ENCODE measurements at places on chromosomes 13 and 19.

- no peak for DNase-seq
Observed at GRCh38 chr19:16161840-16162239, 11.5 kb downstream of the CIB3 start.

DNA sequence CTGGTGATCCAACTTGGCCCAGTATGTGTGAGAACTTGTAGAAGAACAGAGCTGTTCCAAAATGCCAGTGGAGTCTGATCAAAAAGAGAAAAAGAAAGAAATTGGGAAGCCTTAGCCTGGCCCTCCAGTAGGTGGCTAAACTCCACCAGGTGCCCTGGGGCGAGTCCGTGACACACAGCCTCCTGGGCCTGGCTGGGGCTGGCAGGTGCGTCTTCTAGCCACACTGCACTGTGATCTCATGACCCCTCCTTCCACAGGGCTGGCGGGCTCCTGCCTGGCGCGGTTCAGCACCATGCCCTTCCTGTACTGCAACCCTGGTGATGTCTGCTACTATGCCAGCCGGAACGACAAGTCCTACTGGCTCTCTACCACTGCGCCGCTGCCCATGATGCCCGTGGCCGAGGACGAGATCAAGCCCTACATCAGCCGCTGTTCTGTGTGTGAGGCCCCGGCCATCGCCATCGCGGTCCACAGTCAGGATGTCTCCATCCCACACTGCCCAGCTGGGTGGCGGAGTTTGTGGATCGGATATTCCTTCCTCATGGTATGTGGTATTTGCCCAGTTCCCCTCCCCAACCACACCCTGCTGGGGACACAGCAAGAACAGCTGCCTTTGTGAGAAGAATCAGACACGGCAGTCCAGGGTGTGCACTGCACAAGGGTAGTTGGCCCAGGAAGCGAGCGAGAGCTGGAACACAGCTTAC lies 53.7 kb downstream of the RAB20 start:
- DNase-seq, result no peak

DNA sequence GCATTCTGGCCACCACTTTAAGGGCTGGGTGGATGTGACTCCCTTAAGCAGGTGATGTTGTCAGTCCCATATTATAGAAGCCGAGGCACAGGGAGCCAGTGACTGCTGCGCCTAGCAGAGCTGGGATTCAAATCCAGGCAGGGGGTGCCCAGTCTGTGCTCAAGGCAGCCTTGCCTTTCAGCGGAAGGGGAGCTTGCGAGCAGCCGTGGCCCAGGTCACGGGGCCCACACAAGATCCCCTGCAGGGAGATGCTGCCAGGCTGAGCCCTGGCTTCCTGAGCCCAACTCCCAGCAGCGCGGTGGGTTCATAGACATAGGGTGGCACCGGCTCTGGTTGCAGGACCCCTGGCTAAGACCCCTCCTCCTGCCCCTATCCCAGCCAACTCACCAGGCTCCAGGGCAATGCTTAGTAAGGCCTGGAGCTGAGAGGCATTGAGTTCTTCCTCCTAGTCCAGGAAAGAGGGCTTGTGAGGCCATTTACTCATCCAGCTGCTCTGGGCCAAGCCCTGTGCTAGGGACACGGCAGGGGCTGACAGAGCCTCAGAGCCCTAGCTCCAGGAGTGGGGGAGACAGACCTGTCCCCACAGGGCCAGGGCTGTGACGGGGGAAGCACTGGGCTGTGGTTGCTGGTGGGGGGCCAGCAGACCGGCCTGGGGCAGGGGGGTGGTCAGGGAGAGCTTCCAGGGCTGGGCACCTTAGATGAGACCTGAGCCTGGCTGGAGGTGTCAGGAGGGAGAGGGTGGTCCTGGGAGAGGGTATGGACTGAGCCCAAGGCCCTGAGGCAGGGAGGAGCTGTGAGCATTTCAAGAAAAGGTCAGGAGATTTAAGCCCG lies 9.6 kb downstream of the CAPN12 start:
- DNase-seq, result no peak

GRCh38 chr19:47729799-47730520 lies 15.4 kb upstream of the NOP53 start:
- no peak for DNase-seq

DNA sequence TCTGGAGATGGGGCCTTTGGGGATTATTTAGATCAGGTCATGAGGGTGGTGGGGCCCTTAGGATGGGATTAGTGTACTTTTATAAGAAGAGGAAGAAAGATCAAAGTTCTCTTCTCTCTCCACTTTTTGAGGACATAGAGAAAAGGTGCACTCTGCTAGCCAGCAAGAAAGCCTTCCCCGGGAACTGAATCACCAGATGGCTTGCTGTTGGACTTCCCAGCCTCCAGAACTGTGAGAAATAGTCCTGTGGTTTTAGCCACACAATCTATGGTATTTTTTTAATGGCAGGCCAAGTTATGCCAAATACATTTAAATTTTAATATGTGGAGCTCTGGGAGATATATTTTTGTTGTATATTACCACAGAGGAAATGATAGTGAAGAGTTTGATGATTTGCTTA lies 385.8 kb downstream of the KLF12 start:
- DNase-seq, result no peak

DNA sequence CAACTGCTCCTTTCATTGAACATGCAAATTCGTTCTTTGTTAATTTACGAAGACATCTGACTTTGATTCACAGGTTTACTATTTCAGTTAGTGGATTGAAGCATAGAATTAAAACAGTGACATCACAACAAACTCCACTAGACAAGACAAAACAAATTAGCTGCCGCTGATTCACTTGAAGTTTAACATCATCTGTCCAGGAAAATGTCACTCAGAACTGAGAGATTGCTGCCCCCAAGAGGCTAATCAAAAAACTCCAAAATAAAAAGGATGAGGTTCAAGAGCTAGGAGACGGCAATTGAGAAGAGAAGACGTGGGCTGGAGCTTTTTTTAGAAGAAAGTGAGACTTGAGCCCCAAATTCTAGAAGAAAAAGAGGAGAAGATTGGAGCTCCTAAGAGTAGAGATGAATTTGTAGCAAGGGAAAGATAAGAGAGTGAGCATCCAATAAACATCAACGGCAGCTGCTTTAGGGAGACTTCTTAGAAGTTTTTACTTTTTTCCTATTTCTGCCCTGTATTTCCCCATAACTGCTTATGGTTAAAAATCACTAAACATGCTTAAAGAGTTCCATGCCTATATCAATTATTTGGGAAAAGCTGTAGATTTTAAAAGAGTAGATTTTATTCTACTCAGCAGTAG lies 40.8 kb upstream of the TPP2 start:
- DNase-seq, result no peak
